ENCODE measurements at places on chromosomes 5 and 9. TPM values are rescaled to one million over a fixed set of nuclear protein-coding genes. Genes with fewer than 3 reads are reported as not detected.
A peak's percentile ranks its signal among the peaks of the same experiment; 100 is the strongest.

- H3K27ac ChIP-seq, result no peak overlapping the region
- no peak for DNase-seq
- no peaks in the 10 kb centered on the region for H3K4me1 ChIP-seq
- H3K4me3 ChIP-seq, result no peak overlapping the region
- H3K27me3 ChIP-seq, result no peaks in the 10 kb centered on the region
These were observed 14.6 kb upstream of the PBX3 start for GRCh38 chr9:125732562-125732961.

- DNase-seq, result no peak
- no peak overlapping the region for H3K27ac ChIP-seq
- no peaks in the 10 kb centered on the region for H3K36me3 ChIP-seq
- no peaks in the 10 kb centered on the region for H3K4me1 ChIP-seq
- no peak overlapping the region for H3K4me3 ChIP-seq
These were observed 15.6 kb upstream of the DMXL1 start for GRCh38 chr5:119055294-119055693.

DNA sequence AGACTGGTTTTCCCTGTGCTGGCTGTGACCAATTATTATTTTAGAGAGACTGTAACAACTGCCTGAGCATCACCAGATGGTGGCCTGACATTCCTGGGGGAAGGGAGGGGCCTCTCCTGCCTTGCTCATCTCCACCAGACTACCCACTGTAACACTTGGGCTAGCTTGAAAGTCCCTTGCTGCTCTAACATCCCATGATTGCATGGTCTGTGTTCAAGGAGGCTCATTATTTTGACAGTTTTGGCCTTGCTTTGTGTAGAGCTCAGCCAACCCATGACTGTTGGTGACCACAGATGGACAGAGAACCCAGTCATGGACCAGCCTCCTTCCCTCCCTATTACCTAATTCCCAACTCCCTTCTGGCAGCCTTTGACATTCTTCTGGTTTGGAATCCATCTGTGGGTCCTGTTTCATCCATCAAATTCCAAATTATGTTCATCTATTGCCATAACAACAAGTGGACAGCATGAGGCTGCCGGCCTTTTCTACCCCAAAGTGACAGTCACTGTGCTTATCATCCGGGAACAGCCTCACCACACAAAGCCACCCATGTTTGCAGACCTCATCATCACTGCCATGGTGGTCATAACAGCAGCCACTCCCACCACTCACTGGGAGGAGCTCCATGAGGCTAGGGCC lies 49.0 kb upstream of the ICE1 start:
- no peaks in the 10 kb centered on the region for H3K27me3 ChIP-seq
- peaks cover 20% of the 10 kb centered on the region for H3K4me1 ChIP-seq
- DNase-seq, result no peak

DNA sequence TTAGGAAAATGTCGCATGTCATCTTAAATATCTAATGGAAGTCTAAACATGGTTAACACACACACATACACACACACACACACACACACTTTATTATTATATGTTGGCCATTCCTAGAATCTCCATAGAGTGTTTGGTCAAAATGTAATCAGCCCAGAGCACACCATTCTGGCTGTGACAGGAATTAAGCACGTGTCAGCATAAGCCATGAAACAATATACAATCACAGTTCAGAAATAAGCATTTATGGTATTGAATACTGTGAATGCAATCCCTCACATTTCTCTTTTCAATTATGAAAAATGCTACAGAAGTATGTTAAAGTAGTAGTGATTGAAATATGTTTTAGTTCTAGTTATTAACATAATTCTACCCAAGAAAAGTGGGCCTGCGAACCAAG lies 611.6 kb downstream of the PRELID2 start:
- H3K27me3 ChIP-seq, result no peaks in the 10 kb centered on the region
- no peak overlapping the region for H3K27ac ChIP-seq
- H3K4me3 ChIP-seq, result no peak overlapping the region
- no peak for DNase-seq

TMEM232 gene
- 2.1 TPM for total RNA-seq

DNA sequence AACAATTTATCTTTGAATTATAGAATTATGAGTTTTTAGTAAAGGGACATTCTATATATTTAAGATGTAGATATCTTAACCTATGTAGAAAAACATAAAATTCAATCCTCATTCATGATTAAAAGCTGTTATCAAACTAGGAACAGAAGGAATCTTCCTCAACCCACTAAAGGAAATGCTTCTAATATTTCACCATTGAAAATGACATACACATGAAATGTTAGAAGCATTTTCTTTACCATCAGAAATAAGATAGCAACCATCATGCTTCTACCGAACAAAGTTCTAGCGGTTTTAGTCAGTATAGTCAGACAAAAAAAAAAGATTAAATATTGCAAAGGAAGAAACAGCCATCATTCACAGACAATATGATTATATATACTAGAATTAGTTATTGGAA lies 32.2 kb downstream of the SHOC1 start:
- H3K27me3 ChIP-seq, result no peaks in the 10 kb centered on the region
- no peak for DNase-seq
- no peak overlapping the region for H3K4me3 ChIP-seq

DNA sequence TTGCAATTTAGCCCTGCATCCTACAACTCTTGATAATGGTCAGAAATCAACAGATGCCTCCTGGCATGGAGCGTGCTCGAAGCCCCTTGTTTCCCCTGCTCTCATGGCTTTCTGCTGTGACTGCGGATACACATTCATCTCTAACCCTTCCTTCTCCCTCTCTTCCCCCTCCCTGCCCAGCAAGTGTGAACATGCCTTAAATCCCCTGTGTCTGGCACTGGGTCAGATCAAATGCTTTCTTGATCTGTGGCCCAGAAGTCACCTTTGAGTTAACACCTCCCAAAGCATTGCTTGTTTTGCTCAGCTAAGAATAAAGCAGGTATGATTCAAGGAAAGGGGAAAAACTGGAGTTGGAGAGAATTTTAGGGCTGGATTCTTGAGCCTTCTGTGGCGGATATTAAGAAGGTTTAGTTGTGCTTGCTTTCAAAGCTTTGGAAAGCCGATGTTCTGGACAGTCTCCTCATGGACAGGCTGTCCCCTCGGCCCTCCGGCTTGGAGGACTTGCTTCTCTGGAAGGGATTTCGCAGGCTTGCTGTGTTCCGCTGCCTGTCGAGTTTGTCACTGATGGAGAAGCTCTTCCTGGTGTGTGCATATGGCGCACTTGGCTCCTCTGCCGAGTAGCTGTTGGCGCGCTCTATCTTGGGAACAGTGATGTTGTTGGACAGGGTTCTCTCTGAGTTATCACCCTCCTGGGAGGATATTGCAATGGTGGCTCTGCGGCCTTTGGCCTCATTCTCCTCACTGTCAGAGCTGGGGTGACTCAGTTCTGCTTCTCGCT lies 121.3 kb upstream of the KLF9 start:
- H3K27ac ChIP-seq, result no peak overlapping the region
- H3K36me3 ChIP-seq, result no peaks in the 10 kb centered on the region
- no peaks in the 10 kb centered on the region for H3K27me3 ChIP-seq
- no peak for DNase-seq
- H3K4me1 ChIP-seq, result peaks cover 15% of the 10 kb centered on the region
- H3K4me3 ChIP-seq, result no peak overlapping the region

SLC36A2 gene
- not detected for total RNA-seq

- DNase-seq, result no peak
- no peak overlapping the region for H3K4me3 ChIP-seq
- no peaks in the 10 kb centered on the region for H3K4me1 ChIP-seq
- H3K27ac ChIP-seq, result no peak overlapping the region
These were observed 117.2 kb downstream of the BNC2 start for GRCh38 chr9:16753256-16753655.

DNA sequence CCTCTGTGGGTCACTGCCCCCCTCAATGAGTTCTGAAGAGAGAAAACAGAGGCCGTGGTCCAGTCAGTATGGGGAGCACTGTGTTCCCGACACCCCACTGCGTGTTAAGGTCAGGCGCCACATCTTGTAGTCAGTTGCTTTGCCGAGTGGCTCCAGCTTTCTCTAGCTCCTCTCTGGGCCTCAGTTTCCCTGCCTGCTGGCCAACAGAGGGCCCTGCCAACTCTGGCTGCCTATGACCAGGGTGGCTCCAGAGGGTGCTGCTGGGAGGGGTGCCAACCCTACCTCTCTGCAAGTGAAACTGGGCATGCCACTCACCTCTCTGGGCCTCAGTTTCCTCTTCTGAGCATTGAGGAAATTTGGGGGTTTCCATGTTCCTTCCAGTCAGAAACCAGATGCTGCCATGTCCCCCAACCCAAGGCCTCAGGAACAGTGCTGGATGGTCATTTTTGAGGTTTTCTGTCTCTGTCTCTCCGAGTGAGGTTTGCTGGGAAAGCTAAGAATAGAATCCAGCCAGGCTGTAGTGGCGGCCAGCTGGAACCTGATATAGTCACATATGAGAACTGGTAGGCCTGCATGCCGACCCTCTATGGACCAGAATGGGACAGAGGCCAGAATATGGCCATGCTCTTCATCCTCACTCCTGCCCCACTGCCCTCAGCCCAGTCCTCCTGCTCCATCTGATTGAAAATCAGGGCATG lies 132.1 kb downstream of the PHF2 start:
- H3K27ac ChIP-seq, result no peak overlapping the region
- DNase-seq, result no peak
- H3K4me1 ChIP-seq, result no peaks in the 10 kb centered on the region
- no peaks in the 10 kb centered on the region for H3K36me3 ChIP-seq

GRCh38 chr9:131627326-131627647 lies 82.0 kb downstream of the PRRT1B start:
- 0 out of 2 replicates have a peak, but pooled peaks cover 4% of the 10 kb centered on the region for H3K36me3 ChIP-seq
- H3K27me3 ChIP-seq, result no peaks in the 10 kb centered on the region

DNA sequence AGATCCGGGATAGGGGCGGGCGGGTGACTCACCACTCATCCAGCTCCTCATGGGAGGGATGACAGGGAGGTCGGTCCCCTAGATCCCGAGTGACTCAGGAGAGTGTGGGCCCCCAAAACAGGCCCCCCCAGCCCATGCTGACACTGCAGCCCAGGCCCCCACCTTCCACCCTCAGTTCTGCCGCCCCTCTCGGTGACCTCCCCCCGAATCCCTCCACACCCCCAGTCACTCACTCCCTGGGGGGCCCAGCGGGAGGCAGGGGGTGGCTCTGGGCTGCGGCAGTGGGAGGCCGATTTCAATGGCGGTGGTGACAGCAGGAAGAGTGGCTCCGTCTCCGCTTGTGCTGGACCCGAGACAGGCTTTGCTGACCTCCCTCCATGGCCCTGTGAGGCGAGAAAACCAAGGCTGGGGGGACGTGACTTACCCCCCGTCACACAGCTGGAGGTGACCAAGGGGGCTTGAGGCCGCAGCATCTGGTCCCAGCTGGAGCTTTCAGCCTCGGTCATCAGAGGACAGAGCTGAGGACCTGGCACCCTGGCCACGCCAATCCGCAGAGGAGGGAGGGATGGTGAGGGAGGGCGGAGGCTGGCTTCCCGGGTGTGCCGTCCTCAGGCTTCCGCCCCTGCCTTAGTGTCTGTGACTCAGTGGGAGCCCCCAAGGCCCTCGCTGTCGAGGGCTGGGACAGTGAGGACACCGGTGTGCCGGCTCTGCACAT lies 9.0 kb downstream of the GPSM1 start:
- peaks cover 65% of the 10 kb centered on the region for H3K4me1 ChIP-seq
- peak overlapping the region; percentile 42 for H3K27ac ChIP-seq
- peak overlapping the region; percentile 2 for H3K4me3 ChIP-seq
- no peaks in the 10 kb centered on the region for H3K27me3 ChIP-seq
- H3K36me3 ChIP-seq, result peaks cover 89% of the 10 kb centered on the region

DNA sequence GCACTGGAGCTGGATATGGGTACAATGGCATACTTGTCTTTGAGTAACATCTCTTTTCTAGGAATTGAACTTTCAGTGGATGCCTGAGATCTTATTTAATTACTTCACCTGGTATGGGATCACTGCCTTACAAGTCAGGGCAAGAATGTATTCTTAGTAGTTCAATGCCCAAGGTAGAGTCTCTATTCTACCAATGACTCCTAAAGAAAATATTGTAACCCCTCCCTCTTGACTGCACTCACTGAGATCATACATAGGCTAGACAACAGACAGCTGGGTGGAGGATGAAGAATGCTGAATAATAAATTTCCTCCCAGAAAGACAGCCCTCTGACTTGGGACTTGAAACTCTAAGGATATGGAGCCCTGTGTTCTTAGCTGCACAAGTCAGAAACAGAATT lies 1216.3 kb upstream of the ACO1 start:
- no peaks in the 10 kb centered on the region for H3K27me3 ChIP-seq
- H3K4me1 ChIP-seq, result no peaks in the 10 kb centered on the region
- DNase-seq, result no peak
- H3K4me3 ChIP-seq, result no peak overlapping the region

- H3K27me3 ChIP-seq, result no peaks in the 10 kb centered on the region
- DNase-seq, result no peak
- H3K27ac ChIP-seq, result no peak overlapping the region
- H3K4me1 ChIP-seq, result no peaks in the 10 kb centered on the region
These were observed 117.9 kb downstream of the HCN1 start for GRCh38 chr5:45578270-45578669.

RABL6 gene
- total RNA-seq, result 57.5 TPM

GRCh38 chr5:58706736-58707135 lies 123.9 kb downstream of the RAB3C start:
- no peaks in the 10 kb centered on the region for H3K36me3 ChIP-seq
- no peak overlapping the region for H3K4me3 ChIP-seq
- no peak overlapping the region for H3K27ac ChIP-seq
- DNase-seq, result no peak
- no peaks in the 10 kb centered on the region for H3K27me3 ChIP-seq
- no peaks in the 10 kb centered on the region for H3K4me1 ChIP-seq

DNA sequence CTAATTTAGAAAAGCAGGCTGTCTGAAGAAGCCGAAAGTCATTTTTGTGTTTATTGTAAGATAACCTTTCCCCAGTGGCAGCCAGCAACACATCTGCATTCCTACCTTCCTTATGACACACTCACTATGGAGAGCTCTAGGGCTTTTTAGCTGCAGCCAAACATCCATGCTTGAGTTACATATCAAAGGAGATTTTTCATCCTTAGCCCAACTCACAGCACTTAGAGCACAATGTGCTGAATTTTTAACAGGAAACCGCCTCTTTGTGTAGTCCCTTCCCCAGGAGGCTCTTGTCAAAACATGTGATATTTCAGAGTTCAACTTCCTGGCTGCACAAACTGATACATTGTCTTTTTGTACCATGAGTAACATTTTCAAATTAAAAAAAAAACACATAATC lies 379.2 kb downstream of the CTNND2 start:
- H3K27me3 ChIP-seq, result 0 out of 2 replicates have a peak, but pooled peaks cover 7% of the 10 kb centered on the region
- DNase-seq, result no peak
- H3K27ac ChIP-seq, result no peak overlapping the region

CSF1R gene
- 1.2 TPM for total RNA-seq

DNA sequence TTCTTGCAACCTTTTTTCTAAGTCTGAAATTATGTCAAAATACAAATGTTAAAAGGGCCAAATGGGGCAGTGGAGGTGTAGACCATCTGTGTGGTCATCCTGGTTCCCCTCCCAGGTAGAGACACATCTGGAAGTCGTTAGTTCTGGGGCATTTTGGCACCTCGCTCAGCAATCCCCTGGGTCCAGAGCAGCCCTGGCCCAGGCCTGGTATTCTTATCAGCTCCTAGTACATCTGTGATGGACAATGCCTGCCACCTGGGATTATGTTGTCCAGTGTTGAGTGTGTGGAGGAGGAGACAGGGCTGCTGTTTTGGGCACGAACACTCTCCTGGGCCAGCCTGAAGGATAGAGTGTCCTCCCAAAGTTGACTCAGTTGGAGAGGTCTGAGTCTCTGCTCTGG lies 74.8 kb downstream of the GADD45G start:
- no peaks in the 10 kb centered on the region for H3K27me3 ChIP-seq
- no peaks in the 10 kb centered on the region for H3K4me1 ChIP-seq
- no peak overlapping the region for H3K27ac ChIP-seq
- H3K36me3 ChIP-seq, result no peaks in the 10 kb centered on the region
- no peak overlapping the region for H3K4me3 ChIP-seq
- DNase-seq, result no peak

All from SJSA1 (cell line).